SK-MEL-5 (cell line): ENCODE measurements at places on chromosomes 12 and 14. TPM values are rescaled to one million over a fixed set of nuclear protein-coding genes. Genes with fewer than 3 reads are reported as not detected.

DNA sequence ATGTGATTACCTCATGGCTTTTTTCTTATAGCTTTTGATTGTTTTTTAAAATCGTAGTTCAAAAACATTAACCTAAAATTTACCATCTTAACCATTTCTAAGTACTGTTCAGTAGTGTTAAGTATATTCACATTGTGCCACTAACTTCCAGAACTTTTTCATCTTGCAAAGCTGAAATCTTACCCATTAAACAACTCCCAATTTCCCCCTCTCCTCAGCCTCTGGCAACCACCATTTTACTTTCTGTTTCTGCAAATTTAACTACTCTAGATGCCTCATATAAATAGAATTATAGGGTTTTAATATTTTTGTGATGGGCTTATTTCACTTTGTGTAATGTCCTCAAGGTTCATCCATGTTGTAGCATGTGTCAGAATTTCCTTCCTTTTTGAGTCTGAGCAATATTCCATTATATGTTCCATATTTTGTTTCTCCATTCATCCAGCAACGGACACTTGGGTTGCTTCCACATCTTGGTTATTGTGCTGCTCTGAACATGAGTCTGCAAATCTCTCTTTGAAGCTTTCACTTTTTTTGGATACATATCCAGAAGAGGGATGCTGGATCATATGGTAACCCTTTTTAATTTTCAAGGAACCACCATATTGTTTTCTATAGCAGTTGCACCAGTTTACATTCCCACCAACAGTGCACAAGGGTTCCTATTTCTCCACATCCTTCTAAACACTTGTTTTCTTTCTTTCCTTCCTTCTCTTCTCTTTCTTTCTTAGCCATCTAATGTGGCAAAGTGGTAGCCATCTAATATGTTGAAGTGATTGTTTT, 5.0 kb downstream of the HIF1A start:
- DNase-seq, result no peak

DNA sequence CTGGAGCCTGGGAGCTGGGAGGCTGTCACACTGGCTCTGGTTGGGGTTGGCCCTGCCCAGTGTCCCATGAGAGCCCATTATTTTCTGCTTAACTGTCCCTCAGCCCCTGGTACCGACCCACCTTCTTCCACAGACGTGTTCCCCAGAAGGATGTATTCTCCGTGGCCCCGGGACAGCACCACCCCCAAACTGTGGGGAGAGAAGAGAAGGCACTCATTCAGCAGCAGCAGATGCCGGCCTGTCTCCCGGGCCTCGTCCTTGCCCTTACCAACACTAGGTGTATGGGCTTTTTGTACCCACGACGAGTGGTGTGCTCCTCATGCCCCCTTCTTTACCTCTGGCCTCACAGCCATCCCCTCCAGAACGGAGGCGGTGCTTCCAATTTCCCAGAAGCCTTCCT, 38.1 kb downstream of the LRTM2 start:
- no peak for DNase-seq

DNA sequence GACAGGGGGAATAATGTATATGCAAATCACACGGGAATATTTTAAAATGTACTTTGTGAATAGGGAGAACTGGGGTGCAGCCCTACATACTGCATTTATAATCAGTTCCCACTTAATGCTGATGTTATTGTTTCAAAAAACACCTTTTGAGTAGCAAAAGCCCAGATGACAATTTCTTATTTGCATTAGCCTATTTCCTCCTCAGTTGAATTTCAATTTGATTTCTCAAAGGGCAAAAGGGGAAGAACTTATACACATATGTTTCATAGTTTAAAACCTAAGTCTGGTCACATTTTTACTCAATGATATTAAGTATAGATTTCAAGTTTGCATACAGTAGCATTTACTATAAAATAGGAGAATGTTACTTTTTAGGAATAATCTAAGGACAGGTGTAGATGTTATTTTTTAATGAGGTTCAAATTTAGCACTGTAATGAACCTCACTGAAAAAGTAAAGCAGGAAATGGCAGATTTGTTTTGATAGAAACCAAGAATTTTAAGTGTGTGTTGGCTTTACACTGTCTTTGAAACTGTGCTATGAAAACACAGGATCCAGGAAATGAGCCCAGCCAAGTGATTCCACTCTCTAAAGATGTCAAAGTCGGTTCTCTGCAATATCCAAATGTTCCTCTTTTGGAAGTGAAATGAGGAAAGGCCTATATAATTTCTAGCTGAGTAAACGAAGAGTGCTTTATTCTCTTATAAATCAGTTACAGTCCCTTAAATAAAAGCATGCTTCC, 367.4 kb downstream of the BTG1 start:
- DNase-seq, result no peak

- no peak for DNase-seq
Measured at GRCh38 chr12:20314328-20314727, 54.0 kb upstream of the PDE3A start.

- no peak for DNase-seq
Measured at GRCh38 chr12:125357561-125357960, 292.3 kb downstream of the AACS start.

GRCh38 chr14:62722406-62722805, 322.9 kb downstream of the KCNH5 start:
- DNase-seq, result no peak

DNA sequence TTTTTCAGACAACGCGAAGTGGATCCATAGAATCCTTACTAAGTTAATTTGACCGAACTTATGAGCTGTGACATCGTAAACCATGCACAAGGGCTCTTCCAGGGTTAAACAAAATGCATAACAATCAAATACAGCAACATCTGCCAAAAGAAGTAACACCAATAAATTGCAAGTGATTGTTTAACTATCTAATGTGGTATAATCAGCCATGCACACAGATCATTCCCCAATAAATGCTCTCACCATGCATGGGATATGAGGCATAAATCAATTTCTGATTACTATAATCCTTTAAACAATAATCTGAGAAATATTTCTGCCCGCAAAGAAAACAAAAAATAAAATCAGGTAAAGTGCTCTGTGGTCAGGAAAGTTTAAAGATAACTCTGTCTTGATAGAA, 7.7 kb upstream of the PLEKHG7 start:
- no peak for DNase-seq

GRCh38 chr12:124938108-124938507, 23.7 kb upstream of the UBC start:
- DNase-seq, result no peak

DNA sequence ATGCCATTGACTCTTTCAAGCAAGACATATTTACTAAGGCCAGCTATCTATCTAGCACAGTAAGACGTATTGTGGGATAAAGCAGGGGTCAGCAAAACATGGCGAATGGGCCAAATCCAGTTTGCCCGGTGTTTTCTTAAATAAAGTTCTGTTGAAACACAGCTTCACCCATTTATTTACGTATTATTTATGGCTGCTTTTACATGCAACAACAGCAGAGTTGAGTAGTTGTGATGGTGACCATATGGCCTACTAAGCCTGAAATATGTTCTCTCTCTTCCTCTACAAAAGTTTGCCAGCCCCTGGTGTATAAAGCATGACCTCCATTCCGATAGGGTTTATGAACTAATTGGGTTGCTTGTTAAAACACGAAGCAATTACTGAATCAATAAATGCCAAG, 322.1 kb downstream of the CCDC91 start:
- no peak for DNase-seq

GRCh38 chr12:124742678-124743077, 121.0 kb downstream of the SCARB1 start:
- no peak for DNase-seq

- no peak for DNase-seq
Measured at GRCh38 chr12:11794751-11795150, 145.3 kb downstream of the ETV6 start.

GRCh38 chr12:125436686-125437085, 371.5 kb downstream of the AACS start:
- DNase-seq, result no peak

GRCh38 chr12:52686063-52686462, 5.9 kb upstream of the KRT1 start:
- DNase-seq, result no peak

GRCh38 chr14:94334872-94335271, 11.7 kb upstream of the SERPINA6 start:
- DNase-seq, result no peak

GRCh38 chr12:51862947-51863346, 14.4 kb upstream of the FIGNL2 start:
- DNase-seq, result no peak

DNA sequence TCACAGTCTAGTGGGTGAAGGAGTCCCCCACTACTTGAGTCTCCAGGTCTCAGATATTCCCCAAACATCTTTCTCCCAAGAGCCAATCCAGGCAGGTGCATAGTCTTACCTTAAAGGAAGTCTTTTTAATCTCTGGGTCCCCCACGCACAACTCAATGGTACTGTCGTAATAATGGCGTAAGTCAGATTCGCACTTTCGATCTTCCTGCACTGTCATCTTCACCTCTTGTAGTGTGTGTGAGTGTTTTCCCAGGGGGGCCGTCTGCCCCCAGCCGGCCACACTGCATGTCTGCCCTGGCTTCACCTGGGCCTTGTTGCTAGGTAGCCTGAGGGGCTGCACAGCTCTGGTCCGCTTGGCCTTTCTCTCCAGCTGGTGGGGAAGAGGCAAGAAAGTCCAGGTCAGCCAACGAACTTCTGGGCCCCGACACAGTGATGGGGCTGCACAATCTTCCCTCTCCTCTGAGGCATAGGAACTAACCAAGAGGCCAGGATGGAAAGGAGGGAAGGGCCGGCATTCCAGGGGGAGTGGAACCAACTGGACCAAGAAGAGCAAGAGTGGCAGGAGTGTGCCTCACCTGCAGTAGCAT, 2.1 kb downstream of the GZMB start:
- no peak for DNase-seq

The ABCC9 gene
- not detected in 2 replicates for total RNA-seq

The CHST11 gene
- 27.4 TPM in 2 replicates for total RNA-seq

The PLEKHG7 gene
- not detected in 2 replicates for total RNA-seq

The AKAP5 gene
- total RNA-seq, result 0.13 and 0.16 TPM in 2 replicates

The PMCH gene
- total RNA-seq, result not detected in 2 replicates

The HCAR1 gene
- total RNA-seq, result not detected in 2 replicates

The SYT10 gene
- total RNA-seq, result not detected in 2 replicates
